ENCODE measurements at places on chromosomes 11 and 22.

DNA sequence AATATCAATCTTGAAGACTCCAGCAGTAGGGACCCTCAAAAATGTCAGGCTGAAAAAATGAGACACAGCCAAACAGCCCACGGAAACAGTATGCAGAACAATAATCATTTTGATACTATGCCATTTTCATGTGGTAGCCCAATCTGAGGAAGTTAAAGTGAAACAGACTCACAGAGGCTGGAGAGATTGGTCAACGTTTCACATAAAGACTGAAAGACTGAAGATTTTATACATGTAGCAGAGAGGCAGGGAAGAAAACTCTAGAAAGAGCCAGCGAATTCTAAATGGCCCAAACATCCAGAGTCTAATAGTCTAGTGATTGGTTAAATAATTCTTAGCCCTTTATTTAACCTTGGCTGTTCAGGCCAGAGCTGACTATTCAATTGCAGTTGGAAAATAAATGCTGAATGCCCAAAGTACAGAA is 49.4 kb downstream of the MAML2 start:
- DNase-seq, result no peak

DNA sequence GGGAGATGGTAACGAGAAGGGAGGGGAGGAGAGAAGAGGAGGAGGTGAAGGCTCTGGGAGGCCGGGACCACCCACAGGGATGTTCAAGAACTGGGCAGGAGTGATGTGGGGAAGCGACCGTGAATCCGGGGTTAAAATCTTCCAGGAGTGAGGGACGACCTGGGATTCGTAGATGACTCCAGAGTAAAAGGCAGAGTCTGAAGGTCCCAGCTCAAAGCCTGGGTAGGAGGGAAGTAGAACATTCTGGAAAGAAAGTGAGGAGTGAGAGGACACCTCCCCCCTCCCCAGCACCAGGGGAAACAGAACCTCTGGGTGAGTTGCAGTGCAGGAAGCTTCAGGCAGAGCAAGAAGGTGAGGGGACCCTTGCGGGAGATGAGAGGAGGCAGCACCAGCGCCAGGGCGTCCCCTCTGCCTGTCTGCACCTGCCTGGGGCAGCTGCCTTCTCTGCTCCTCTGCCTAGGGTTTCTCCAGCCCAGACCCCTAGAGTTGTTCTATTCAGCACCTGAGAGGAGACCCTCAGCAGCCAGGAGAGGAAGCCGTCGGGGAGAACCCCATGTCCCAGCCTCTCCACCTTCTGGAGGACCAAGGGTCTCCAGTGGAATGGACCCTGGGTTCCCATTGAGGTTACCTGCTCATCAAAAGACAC is 49.7 kb downstream of the LINC01488 start:
- no peak for DNase-seq

- DNase-seq, result no peak
Measured at GRCh38 chr22:38177926-38178604, 3.6 kb downstream of the PLA2G6 start.

DNA sequence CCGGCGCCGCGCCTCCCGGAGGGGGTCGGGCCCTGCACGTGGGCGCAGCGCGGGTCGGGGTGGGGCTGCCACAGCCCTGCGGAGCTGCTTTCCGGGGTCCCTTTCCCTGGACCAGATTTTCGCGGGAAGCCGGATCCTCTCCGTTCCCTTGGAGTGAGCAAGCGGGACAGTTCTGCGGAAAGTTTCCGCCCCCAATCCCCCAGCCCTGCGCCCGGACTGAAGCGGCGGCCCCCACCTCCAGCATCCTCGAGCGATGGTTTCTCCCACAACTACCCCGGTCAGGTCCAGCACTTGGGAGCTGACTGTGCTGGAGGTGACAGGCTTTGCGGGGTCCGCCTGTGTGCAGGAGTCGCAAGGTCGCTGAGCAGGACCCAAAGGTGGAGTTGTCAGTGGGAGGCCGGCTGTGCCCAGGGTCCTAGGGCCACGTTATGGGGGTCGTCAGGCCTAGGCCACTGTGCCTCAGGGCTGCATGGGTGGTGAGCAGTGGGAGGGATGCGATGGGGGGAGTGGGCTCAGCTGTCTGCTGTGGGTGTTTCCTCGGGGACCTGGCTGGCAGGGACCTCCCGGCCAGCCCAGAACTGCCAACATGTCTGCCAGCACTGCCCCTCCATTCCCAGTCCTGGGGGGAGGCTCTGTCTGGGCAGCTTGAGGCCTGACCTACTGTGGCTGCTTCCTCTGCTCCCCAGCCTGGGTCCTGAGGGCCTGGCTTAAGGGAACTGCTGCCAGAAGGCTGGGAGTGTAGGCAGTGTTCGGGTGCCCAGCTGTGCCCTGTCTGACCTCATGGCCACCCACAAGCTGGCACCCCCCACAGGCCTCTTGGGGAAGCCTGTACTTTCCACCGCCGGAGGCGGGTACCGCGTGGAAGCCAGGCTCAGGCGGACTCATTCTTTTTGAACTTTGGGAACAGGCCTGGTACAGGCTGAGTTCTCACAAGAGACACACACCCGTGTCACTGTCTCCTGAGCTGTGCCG is 726 bp downstream of the ST3GAL4 start:
- no peak for DNase-seq

GRCh38 chr11:113248702-113249490 is 65.5 kb upstream of the TTC12 start:
- DNase-seq, result no peak

GRCh38 chr11:122422682-122423081 is 232.8 kb upstream of the UBASH3B start:
- DNase-seq, result no peak

- DNase-seq, result no peak
Measured at GRCh38 chr11:21426931-21427330, 757.5 kb downstream of the NELL1 start.

- DNase-seq, result no peak
Measured at GRCh38 chr11:43576803-43577521, 103.6 kb upstream of the HSD17B12 start.

- no peak for DNase-seq
Measured at GRCh38 chr11:60477035-60477445, 15.5 kb upstream of the MS4A12 start.

DNA sequence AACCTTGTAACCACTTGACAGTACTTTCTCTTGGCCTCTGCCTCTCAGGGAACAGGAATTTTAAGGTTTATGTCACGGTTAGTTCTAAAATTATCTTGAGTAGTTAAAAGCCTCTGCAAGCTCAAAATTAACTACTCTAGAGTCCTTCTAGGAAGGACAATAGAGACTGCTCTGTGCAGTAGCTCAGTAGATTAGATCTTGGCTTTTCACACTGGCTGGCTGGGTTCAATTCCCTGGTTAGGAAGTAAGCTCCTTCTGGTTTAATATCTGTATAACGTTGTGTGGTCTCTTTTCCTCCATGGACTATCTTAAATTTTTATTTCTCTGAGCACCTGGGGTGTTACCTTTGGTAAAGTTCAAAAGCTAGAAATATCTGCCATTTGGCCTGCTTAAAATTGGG is 109.2 kb downstream of the AASDHPPT start:
- no peak for DNase-seq

- no peak for DNase-seq
Measured at GRCh38 chr11:87179621-87180020, 141.9 kb downstream of the TMEM135 start.

DNA sequence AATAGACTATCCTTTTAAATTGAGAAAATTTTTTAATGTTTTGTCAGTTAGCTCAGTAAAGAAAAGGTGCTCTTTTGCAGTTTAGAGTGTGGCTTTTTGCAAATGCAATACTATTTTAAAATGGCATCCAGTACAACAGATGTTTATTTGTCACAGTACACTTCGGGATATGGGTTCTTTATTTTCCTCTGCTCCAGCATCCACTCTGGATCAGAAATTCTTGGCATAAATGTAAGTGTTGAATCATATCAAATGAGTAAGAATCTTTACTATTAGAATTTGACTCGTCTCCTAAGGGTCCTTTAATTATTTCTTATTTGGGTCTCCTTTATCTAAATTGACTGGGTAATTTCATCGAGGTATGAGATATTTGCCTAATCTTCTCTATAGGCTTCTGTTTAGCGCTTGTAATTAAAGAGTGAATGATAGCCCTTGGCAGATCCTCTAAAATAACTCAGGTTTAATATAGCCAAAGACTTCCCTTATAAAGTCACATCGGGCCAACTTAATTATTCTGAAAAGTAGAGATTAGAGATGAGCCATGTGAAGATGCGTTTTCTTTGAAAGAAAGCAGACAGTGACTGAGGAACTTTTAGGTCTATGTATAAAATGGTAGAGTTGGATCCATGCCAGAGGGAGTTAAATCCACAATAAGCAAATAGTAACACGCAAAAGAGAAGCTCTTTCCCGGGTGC is 132.7 kb downstream of the CASP12 start:
- no peak for DNase-seq

- DNase-seq, result no peak
Measured at GRCh38 chr11:17528181-17528691, 16.0 kb downstream of the USH1C start.

DNA sequence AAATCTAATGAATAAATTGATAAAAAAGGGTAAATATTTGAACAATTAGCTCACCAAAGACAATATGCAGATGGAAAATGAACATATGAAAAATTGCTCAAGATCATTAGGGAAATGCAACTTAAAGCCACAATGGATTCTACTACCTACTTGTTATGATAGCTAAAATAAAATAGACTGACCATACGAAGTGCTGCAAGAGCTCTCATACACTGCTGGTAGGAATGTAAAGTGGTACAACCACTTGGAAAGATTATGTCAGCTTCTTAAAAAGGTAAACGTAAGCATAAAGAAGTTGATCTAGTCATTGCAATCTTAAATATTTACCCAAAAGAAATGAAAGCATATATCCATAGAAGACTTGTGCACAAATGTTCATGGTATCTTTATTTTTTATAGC is 504.2 kb upstream of the ARHGAP42 start:
- DNase-seq, result no peak

DNA sequence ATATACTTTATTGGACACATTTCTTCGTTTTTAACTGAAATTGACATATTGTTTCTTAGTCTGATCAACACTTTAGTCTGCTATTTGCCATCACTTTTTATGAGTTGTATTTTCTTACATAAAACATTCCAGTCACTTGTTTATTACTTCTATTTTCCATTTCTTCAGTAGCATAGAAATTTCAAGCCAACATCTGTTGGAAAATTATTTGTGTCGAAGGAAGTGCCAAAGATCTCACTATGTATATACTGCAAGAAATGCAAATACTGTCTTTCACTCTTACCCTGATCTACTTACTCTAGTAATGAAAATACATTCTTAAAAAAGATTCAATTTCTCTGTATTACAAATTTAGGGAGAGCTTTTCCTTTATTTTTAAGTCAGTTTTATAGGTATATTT is 105.9 kb downstream of the SLC17A6 start:
- DNase-seq, result no peak

GRCh38 chr11:110356762-110357671 is 60.6 kb upstream of the RDX start:
- DNase-seq, result no peak

GRCh38 chr11:13357232-13357631 is 79.6 kb downstream of the BMAL1 start:
- no peak for DNase-seq

DNA sequence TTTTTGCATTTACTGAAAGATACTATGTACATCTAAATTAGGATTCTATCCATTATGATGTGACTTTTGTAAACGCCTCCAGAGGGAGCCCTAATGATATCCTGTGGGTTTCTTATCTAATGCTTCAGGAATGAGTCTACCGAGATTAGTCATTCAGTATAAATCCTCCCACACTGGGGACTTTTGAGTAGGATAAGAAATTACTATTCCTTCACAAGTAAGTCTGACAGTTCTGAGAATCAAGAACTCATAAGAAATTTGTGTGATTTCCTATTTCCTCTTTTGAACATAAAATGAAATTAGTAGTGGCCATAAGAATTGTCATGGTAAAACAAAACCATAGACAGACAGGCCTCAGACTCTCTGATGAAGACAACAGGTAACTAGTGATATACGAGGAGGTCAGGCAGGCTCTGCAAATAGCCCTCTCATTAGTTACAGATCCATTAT is 10.0 kb upstream of the OR5M1 start:
- no peak for DNase-seq

GRCh38 chr11:82494988-82495432 is 238.7 kb downstream of the FAM181B start:
- no peak for DNase-seq

DNA sequence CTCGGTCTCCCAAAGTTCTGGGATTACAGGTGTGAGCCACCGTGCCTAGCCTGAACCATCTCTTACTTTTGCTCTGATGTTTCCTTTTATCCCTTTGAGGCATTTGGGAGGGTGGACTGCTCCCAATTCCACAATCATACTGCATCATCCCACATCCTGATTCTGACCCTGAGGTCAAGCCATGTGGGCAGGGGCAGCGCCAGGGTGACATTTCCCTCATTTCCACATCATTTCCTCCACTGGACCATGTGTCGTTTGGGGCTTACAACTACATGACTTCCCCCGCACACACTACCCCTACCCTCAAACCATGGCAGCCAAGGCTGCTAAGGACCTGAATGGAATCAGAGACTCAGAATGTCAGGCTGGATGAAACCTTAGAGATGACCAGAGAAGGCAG is 26.4 kb upstream of the ZBTB16 start:
- DNase-seq, result no peak

DNA sequence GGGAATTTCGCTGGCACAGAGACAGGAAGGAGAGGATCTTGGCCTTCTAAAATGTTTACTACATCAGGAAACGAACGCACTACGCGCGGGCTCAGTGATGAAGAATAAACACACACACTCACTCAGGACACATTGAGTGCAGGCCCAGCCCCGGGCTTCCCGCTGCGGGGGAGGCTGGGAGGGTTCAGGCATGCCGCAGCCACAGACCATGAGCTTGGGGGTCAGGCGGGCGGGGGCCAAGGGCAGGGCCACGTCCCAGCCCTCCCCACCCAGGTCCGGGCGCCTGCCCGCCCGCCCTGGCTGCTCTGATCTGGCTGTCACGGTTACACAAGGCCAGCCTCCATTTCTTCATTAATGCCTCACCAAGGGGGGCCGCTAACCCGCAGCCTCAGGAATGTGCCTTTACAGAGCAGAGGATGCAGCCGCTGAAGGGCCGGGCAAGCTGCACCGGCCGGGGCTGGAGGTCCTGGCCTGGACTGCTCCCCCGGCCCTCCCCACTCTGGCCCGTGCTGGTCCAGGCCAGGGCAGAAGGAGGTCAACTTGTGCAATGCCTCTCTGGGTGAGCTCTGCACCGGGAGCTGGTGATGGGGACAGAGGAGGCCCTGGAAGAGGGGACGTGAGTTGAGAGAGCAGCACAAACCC is 41.7 kb downstream of the IGF2 start:
- no peak for DNase-seq

DNA sequence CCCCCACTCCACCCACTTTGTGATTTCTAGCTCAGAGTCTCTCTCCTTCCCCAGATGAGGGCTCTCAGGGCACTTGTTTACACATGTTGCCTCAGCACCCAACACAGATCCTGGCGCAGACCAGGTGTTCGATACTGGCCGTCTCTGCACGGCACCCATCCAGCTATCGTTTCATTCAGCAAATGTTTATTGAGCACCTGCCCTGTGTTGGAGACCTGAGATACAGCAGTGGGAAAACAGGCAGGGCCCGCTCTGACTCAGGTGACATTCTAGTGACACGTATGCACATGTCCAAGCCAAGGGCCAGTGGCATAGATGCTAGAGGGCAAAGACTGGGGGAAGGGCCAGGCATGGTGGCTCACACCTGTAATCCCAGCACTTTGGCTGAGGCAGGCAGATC is 71.9 kb downstream of the NFAM1 start:
- DNase-seq, result no peak

- DNase-seq, result no peak
Measured at GRCh38 chr11:87173185-87174039, 135.7 kb downstream of the TMEM135 start.

Data from stimulated activated CD8-positive, alpha-beta memory T cell treated with anti-CD3 and anti-CD28 coated beads, Interleukin-7, amount 100 ng/mL, for 1 hour (primary cell).